ENCODE measurements at places on chromosomes 7 and 10.

DNA sequence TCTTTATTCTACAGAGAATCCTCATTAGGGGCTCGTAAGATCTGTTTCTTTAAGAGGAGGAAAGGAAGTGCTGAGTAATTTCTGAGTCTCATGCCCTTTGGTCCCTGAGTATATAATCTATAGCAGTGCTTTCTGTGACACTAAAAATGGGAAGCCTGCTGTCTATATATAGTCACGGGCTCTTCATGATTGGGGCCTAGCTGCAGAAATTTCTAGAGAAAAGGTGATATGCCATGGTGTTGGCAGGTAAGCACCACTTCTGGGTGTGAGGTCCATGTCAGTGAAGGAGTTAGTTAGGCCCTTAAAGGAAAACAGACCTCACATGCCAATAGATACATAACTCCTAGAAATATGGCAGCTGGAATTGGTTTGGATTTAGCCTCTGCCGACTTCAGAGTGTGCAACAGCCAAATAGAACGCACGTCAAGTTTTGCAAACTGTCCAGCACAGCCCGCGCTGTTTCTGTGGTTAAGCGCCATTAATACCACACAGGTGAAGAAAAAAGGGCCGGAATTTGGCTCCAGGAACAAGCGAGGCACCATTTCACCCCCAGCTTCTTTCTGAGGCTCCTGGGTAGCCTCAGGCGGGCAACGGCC lies 123.2 kb downstream of the TACC2 start:
- no peak for DNase-seq

- DNase-seq: no peak
Observed at GRCh38 chr7:74056096-74056915, 27.3 kb upstream of the LIMK1 start.

DNA sequence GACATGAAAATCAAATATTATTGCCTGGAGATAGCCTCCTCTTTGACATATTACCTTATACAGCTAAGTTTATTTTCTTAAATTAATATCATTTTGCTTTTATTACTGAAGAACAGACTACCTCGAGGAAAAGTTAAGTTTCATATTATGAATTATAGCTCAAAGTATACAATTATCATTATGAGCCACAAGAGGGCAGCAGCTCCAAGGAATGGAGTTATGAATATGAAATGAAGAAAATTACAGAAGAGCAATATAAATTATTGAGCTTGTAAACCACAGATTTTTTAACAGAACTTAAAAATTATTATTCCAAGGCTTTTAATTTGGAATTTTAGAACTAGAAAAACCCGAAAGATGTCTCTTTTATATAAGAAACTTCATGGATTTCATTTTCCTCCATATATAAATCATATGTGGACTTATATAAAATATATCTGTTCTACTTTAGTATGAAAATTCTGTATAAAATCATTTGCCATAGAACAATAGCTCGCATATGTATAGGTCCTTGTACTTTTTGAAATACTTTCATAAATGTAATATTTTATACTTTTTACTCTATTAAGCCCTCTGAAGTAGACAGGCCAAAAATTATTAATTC lies 40.1 kb downstream of the IQUB start:
- DNase-seq: peak; percentile 4

DNA sequence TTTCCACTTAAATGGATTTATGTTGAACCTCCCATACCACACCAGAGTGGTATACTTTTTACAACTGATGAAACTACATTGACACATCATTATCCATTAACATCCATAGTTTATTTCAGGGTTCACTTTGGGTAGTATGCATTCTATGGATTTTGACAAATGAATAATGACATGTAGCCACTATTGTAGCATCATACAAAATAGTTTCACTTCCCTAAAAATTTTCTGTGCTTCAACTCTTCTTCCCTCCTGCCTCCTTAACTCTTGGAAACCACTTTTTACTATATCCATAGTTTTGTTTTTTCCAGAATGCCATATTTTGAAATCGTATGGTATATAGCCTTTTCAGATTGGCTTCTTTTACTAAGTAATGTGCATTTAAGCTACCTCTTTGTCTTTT lies 199.5 kb upstream of the TMEM196 start:
- DNase-seq: no peak

DNA sequence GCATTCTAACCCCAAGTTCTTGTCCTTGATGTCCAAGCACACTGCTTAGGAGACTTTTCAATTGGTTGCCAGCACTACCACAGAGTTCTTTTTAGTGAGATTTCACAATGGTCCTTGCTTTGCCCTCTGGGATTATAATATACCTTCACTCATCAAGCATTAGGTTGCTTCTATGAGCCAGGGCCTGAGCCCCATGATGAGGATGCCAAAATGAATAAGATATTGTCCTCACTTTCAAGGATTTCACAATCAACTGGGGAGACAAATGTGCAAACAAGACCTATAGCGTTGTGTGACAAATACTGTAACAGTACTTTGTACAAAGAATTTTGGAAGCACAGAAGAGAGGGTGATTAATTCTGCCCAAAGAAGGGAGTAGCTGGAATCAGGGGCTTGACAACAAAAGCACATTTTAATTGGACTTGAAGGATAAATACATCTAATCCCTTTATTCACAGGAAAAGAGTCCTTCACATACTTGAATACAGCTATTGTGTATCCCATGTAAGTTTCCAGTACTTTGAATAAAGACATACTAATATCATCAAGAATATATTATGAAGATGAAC lies 263.6 kb upstream of the LRRN3 start:
- DNase-seq: no peak

Measured in stimulated activated CD8-positive, alpha-beta memory T cell treated with anti-CD3 and anti-CD28 coated beads, Interleukin-2, amount 100 ng/mL, for 1 hour (primary cell).